ENCODE measurements at places on chromosomes 2 and 18. TPM values are rescaled to one million over a fixed set of nuclear protein-coding genes. Genes with fewer than 3 reads are reported as not detected.

- no peaks in the 10 kb centered on the region for H3K27me3 ChIP-seq
- no peak overlapping the region for H3K27ac ChIP-seq
- H3K4me3 ChIP-seq: peak overlapping the region; percentile 11
- DNase-seq: peak; percentile 90
Measured at GRCh38 chr2:3483227-3483985, 35.9 kb downstream of the ADI1 start.

Gene INO80B
- total RNA-seq: 21.0 TPM

DNA sequence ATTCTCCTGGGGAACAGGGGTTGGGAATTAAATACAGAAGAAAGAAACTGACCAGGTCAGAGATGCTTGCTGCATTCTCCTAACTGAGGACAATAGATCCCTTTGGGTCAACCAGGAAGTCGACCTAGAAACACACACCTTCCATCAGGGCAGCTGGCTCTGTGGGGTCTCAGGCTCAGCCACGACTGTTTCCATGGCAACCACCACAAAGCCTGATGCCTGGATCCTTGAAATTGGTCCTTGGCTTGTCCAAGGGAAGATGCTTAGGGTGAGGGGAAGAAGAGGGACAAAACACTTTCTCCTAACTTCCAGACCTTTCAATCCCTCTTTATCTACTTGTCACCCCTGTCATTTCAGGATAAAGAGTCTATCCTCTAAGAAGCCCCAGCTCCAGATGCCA lies 194.4 kb downstream of the ALK start:
- H3K27me3 ChIP-seq: no peaks in the 10 kb centered on the region
- no peak overlapping the region for H3K4me3 ChIP-seq
- no peak for DNase-seq
- H3K4me1 ChIP-seq: no peaks in the 10 kb centered on the region
- no peak overlapping the region for H3K27ac ChIP-seq

Gene CHPF
- total RNA-seq: 196 TPM

Gene CCL20
- total RNA-seq: not detected

Gene NCKAP5
- 1.8 TPM for total RNA-seq

DNA sequence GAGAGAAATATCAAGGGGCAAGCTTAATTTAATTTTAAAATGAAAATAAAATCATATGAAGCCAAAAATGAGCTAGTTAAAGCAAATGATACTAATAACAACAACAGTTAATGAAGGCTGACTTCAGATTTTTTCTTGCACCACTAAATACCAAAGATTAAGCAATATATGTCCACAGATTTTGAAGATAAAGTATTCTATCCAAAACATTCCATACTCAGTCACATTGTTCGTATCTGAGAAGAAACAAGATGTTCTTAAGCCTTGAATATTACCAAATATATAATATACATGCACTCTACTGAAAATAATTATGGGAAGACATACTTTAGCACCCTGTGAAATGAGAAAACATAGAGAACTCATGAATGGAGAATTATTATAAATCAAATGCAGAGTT lies 593.3 kb upstream of the SYT4 start:
- DNase-seq: no peak
- no peak overlapping the region for H3K4me3 ChIP-seq
- H3K36me3 ChIP-seq: no peaks in the 10 kb centered on the region
- H3K27me3 ChIP-seq: no peaks in the 10 kb centered on the region
- no peak overlapping the region for H3K27ac ChIP-seq
- peaks cover 7% of the 10 kb centered on the region for H3K4me1 ChIP-seq

Gene C18orf54
- total RNA-seq: 0.46 TPM

Gene IL37
- total RNA-seq: not detected

- H3K36me3 ChIP-seq: no peaks in the 10 kb centered on the region
- H3K4me1 ChIP-seq: no peaks in the 10 kb centered on the region
- H3K4me3 ChIP-seq: no peak overlapping the region
- H3K27me3 ChIP-seq: no peaks in the 10 kb centered on the region
- H3K27ac ChIP-seq: no peak overlapping the region
- no peak for DNase-seq
Measured at GRCh38 chr2:627340-627709, 49.9 kb downstream of the TMEM18 start.

All from heart left ventricle (tissue), 16 donors.